ENCODE measurements at places on chromosomes 4 and X. TPM values are rescaled to one million over a fixed set of nuclear protein-coding genes. Genes with fewer than 3 reads are reported as not detected.

DNA sequence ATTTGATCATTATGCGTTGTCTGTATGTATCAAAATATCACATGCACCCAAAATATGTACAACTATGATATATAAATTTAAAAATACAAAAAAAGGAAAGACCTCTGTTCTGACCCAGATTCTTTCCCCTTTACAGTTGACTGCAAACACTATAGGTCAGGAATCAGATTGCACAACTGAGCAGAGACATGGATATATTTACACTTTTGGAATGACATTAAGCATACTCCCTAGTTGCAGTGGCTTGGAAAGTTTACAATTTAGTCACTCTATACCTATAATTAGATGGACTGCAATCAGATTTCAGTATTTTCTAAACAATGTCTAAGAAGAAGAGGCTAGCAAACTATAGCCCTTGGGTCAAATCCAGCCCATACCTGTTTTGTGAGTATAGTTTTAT, 98.5 kb upstream of the INPP4B start:
- DNase-seq = no peak

- no peak for DNase-seq
Observed at GRCh38 chr4:75953509-75953908, 12.7 kb upstream of the NAAA start.

DNA sequence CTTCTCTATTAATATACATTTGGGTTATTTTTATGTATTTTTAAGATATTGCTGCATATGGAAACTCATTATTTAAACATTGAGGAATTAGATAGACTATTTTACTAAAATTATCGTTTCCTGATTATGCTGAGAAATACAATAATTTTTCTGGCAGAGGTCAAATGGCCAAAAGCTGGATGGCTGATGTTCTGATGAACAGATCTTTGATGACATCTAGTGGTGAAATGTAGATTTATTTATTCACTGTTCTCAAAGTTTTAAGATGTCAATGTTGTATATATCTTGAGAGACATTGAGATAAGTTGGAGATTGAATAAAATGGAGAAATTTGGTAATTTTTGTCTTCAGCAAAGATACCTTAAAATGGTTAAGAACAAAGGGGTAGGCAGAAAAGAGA, 96.2 kb downstream of the UGT8 start:
- no peak for DNase-seq

GRCh38 chr4:89707467-89707866, 129.5 kb downstream of the SNCA start:
- DNase-seq = no peak

DNA sequence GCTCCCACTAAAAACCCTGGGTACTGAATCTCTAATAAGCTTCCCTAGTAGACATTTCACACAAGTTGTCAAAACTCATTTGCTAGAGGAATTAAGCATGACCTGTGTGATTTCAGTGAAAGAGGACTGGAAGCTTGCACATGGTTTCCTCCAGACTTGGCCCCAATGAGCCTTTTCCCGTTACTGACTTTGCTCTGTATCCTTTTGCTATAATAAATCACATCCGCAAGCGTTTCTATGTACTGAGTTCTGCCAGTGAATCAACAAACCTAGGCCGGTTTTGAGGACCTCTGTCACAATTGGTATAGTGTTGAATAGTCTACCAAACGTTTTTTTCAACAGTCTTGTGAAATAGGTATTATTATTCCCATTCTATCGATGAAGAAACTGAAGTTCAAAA, 8.2 kb downstream of the ATP11C start:
- no peak for DNase-seq

DNA sequence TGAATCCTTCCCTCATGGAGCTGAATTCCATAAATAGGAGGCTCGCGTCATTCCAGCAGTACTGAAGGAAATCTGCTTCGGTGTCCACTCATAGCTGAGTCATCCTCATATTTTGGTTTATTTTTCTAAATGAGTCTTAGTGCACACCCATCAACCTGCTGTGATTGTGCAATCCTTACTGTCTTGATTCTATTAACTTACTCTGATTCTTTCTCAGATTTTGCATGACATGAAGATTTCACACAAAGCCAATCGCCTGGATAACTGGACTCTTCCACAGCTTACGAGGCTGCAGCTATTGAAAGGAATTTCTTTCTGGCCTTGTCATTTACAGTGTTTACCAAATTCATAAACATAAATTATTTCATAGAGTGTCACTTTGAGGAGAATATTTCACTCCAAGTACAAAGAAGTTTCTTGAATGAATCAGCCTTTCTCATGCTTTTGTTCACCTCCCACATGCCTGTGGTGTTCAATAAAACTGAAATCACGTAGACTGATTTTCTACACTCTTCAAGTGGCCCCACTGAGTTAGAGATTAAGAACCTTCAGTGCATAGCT, 207.6 kb upstream of the SLITRK2 start:
- DNase-seq = no peak

DNA sequence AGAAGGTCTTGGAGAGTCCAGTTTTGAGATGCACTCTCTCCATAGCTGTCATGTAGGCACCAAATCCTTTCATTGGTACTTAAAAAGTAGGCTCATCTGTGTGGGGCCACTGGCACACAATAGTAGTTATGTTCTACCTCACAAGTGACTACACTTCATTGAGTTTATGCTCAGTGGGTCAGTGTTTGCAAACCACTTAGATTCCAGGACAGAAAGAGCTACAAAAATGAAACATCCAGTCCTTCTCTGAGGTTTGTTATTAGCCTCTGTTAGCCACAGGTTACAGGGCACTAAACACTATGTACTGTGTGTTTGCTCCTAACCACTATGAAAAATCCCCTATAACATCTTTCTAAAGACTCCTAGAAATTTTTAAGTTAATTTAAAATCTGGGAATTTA, 13.8 kb downstream of the RAB28 start:
- no peak for DNase-seq

DNA sequence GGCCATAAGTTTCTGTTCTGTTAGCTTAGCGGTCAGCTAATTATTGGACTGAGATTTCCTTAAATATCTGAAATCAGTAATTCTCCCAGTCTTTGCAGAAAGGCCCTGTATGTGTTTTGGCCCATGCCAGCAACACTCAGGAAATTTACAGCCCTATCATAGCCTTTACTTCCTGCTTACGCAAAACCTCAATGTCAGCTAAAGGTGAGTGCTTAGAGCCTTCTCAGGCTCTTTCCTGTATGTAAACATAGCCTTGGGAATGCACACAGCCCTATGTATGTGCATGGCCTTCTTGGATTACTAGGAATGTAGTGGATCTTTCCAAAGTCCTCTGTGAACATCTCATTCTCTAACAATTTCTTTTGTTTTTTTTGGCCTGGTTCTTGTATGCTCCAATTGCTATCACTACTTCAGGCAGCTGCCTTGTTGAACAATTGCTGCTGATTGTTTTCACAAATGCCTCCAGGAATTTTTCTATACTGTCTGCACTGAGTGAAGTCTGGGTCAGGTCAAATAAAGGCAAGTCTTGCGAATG, 200.0 kb downstream of the PPP1R2C start:
- DNase-seq = no peak

GRCh38 chr4:56976837-56977320, 527 bp downstream of the NOA1 start:
- DNase-seq = peak; percentile 70

DNA sequence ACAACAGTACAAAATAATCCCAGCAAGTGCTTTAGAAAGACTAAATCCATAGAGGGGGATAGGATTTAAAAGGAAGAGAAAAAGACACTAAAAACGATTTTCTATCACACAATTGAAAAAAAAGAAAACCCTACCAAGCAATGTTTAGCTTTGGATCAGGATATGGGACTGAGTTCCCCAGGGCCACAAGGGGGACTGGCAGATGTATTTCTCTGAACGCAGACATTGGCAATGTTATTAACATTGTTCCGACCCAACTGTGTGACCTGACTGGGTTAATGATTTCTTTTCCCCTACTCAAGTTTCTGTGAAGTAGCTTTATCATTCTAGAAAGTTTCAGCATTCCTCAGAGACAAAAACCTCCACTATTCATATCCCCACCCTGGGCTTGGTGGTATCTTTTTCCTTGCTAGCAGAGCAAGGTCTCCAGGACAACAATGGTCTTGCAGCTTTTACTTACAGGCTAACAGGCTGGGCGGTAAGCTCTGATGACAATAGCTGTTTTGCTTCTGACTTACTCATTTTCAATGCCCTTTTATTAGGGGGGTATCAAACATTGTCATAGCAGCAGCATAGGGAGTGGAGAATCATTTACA, 25.8 kb downstream of the SLC7A11 start:
- DNase-seq = no peak

- DNase-seq = no peak
Observed at GRCh38 chrX:85698921-85699320, 319.5 kb upstream of the POF1B start.

DNA sequence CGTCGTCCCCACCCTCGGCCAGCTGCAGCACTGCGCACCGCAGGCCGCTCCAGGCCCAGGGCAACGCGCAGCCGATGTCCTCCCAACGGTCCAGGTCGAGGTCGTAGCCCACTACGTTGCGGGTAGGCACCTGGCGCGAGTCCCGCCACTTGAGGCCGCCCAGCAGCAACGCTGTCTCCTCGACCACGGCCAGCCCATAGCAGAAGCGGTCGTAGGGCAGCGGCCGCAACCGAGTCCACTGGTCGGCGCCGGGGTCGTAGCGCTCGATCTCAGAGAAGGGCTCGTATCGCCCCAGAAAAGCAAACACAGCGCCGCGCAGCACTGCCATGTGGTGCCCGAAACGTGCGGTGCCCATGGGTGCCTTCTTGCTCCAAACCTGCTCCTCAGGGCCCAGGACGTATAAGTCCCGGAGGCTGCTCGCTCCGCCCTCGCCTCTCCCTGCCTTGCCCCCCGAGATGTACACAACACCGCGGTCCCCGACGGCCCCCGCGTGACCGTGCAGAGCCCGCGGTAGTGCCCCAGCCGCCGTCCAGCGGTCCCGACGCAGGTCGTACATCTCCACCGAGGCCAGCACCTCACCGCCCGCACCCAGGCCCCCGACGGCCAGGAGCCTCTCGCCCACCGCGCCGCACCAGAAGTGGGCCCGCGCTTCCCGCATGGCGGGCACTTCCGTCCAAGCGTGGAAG, 2.1 kb downstream of the KLHL34 start:
- no peak for DNase-seq

DNA sequence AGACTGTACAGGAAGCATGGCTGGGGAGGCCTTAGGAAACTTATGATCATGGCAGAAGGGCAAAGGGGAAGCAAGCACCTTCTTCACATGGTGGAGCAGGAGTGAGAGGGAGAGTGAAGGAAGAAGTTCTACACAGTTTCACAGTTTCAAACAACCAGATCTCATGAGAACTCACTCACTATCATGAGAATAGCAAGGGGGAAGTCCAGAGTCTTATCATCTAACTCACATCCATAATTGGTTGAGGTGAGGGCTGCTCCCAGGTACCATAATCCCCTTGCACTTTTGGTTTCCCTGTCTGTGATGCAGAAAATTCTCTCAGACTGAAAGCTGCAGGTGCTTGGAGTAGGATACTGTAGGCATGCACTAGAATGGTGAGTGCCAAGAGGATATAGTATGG, 233.8 kb upstream of the CPEB2 start:
- no peak for DNase-seq

GRCh38 chr4:26029568-26030131, 115.6 kb downstream of the SMIM20 start:
- DNase-seq = no peak

GRCh38 chr4:39814403-39815185, 116.7 kb downstream of the UBE2K start:
- DNase-seq = peak; percentile 41

GRCh38 chr4:153112041-153112441, 92.2 kb upstream of the TRIM2 start:
- DNase-seq = peak; percentile 39

- DNase-seq = no peak
Observed at GRCh38 chr4:112766422-112766821, 129.5 kb downstream of the LARP7 start.

GRCh38 chr4:73275318-73275654, 16.7 kb upstream of the ANKRD17 start:
- DNase-seq = no peak

- no peak for DNase-seq
Observed at GRCh38 chr4:121307445-121308327, 73.1 kb downstream of the QRFPR start.

DNA sequence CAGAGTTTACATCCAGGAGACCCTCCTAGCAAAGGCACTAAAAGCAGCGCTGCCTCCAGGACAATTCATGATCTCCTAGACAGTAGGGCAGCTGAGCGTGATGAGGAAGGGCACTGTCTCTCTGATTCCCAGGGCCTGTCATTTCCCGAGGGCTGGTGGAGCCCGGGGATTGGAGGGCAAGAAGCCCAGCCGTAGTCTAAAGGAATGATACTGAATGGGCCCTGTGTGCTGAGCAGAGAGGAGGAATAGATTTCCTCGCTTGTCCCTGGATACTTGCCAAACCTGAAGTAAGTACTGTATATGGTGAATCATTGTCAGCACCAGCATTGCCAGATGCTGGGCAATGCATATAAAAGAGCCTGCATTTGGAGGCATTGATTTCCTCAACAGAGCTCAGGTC, 88.0 kb upstream of the SLITRK2 start:
- no peak for DNase-seq

- DNase-seq = no peak
Observed at GRCh38 chrX:106791495-106791894, 11.0 kb upstream of the TBC1D8B start.

DNA sequence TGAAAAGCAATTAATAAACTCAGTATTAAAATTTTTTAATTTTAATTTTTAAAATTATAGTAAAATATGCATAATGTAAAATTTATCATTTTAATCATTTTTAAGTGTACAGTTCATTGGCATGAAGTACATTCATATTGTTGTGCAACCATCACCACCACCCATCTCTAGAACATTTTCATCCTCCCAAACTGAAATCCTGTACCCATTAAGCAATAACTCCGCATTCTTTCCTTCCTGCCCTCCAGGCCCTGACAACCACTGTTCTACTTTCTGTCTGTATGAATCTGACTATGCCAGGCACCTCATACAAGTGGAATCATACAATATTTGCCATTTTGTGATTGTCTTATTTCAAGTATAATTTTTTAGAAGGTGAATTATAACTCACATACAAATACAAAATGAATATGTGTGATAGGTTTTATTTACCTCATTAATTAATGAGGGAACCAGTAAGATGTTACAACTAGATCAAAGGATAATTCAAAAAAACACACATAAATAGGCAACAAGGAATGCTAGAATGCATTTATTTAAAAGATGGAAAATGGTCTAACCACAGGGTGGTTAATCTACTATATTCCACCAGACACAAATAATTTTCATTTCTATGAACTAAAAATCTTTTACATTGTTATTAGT, 13.1 kb upstream of the AFF1 start:
- DNase-seq = no peak

MAGEC2 gene
- not detected for total RNA-seq

CPLX1 gene
- total RNA-seq = 3.7 TPM

PASD1 gene
- not detected for total RNA-seq

SMR3B gene
- total RNA-seq = not detected

KDR gene
- not detected for total RNA-seq

TMSB15A gene
- 0.62 TPM for total RNA-seq

TMEM35A gene
- not detected for total RNA-seq

HGFAC gene
- not detected for total RNA-seq

MAP3K15 gene
- 0.43 TPM for total RNA-seq

CHRNA9 gene
- total RNA-seq = 0.55 TPM

Data from activated naive CD8-positive, alpha-beta T cell treated with anti-CD3 and anti-CD28 coated beads, Interleukin-2, amount 10 ng/mL, durations not matched to agents 7 days and 5 days (primary cell).